ENCODE measurements at places on chromosomes 16 and 17.
A peak's percentile ranks its signal among the peaks of the same experiment; 100 is the strongest.

GRCh38 chr16:46796764-46797269 is 34.2 kb downstream of the C16orf87 start:
- no peak for DNase-seq

DNA sequence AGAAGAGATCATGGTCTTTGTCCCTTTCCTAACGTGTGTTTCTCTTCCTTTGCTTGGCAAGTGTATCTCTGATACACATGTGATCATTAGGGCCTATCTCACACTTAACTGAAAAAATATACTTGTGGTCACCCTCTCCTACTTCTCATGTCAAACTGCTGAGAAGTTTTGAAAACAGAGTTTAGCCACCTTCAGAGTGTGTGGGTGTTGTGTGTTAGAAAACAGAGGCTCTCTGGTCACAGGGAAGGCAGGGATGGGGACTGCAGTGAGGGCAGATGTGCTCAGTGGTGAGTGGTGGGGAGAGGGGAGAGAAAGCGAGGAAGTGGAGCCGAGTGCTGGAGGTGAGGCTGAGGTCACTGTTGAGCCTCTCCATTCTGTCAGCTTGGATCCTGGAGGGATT is 29.4 kb downstream of the GRB7 start:
- no peak for DNase-seq

DNA sequence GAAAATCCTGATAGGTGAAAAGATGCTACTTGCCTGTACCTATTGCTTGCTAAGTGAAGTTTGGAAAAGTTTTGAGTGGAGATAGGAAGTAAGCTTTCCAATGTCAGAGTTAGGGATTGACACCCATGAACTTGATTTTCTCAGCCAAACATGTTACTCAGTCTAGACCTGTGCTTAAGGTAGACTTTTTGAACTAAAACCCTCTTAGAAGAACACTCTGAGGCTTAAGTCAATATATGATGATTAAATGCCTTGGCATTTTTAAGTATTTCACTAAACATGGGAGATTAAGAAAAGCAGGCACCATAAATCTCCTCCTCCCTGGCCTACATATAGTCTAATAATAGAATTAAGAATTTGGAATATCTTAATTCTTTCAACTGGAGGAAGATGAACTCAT is 785.6 kb upstream of the SOX9 start:
- no peak for DNase-seq

GRCh38 chr17:28662527-28662829 is 473 bp downstream of the SUPT6H start:
- DNase-seq = peak; percentile 27

DNA sequence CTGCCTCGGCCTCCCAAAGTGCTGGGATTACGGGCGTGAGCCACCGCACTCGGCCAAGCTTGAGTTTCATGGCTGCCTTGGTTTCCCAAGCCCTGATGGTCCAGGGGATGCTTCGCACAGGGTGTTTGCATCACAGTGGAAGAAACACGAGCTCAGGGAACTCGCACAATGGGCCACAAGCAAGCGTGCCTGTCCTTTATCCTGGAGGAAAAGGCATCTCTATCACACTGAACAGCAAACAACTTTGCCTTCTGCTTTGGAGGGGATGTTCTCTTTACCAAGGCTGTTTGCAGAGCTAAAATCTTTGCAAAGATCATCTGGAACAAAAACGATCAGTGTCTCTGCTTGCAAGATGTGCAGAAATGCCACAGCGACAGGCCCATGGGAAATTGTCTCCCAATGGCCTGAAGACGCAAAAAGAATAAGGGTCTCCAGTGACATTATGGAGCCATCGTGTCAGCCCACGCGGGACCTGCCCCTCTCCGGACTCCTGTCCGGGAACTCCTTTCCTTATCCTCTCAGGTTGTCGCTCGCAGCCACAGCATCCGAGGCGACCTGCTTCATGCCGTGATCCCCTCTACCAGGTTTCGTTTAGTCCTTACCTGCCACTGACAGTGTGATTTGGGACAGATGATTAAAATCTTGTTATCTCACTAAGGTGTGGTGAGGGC is 44.1 kb upstream of the CBFA2T3 start:
- no peak for DNase-seq

DNA sequence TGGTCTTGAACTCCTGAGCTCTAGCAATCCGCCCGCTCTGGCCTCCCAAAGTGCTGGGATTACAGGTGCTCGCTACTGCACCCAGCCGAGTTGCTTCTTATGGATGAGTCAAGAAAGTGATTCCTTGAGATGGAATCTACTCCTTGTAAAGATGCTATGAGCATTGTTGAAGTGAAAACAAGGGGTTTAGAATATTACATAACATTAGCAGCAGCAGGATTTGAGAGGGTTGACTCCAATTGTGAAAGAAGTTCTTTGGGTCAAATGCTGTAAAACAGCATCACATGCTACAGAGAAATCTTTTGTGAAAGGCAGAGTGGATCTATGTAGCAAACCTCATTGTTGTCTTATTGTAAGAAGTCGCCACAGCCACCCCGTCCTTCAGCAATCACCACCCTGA is 72.7 kb downstream of the NT5M start:
- DNase-seq = no peak

GRCh38 chr16:30570636-30571444 is 674 bp downstream of the ZNF688 start:
- DNase-seq = peak; percentile 60

DNA sequence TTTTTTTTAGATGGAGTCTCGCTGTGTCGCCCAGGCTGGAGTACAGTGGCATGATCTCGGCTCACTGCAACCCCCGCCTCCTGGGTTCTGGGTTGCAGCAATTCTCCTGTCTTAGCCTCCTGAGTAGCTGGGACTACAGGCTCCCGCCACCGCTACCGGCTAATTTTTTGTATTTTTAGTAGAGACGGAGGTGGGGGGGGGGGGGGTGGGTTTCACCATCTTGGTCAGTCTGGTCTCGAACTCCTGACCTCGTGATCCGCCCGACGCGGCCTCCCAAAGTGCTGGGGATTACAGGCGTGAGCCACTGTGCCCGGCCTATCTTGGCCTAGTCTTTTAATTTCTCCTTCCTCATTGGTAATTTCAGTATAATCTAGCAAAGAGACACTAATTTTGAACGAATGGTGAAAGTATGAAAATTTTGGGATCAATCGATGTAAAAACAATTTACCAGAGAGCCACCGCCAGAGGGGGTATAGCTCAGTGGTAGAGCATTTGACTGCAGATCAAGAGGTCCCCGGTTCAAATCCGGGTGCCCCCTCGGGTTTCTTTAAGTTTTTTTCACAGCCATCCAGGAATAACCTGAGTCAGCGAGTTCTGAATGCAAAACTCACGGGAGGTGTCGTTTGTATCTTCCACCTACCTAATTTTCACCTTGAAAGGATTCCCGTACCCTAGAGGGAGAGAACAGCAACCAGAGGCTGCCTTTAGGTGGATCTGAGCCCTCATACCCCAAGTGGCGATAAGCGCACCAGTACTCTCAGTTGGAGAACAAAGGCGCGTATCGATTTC is 2.5 kb upstream of the LASP1 start:
- no peak for DNase-seq

GRCh38 chr17:60752873-60753577 is 75.4 kb downstream of the BCAS3 start:
- no peak for DNase-seq
